GM12891 (cell line): ENCODE measurements at places on chromosomes 1 and 21.

DNA sequence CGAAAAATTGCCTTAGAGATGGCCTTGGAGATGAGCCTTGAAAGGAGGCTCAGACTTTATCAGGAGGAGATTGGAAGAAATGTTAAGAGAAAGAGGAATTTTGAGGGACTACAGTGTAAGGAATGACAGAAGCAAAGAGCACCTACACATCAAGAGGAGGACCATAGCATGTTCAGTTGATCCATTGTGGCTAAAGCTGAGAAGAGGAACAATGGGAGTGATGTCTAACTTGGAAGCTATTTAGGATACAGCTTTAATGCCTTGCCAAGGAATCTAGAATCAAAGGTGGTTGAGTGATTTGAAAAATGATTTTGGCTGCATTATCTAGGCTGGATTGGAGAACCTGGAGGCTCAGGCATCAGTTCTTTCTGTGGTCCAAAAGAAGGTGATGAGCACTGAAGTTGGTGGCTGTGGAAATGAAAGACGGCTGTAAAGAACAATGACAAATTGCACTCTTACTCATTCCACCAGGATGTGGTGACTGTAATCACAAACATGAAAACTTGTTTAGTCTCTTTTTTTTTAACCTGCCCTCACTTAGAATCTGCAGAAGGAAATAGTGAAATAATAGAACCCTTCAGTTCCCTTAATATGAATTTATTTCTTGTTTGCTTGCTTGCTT, 11.3 kb downstream of the FAM20B start:
- DNase-seq, result no peak

GRCh38 chr21:37899146-37899545, 17.1 kb downstream of the KCNJ6 start:
- DNase-seq, result no peak

GRCh38 chr1:9376430-9376829, 83.7 kb downstream of the SPSB1 start:
- DNase-seq, result no peak

DNA sequence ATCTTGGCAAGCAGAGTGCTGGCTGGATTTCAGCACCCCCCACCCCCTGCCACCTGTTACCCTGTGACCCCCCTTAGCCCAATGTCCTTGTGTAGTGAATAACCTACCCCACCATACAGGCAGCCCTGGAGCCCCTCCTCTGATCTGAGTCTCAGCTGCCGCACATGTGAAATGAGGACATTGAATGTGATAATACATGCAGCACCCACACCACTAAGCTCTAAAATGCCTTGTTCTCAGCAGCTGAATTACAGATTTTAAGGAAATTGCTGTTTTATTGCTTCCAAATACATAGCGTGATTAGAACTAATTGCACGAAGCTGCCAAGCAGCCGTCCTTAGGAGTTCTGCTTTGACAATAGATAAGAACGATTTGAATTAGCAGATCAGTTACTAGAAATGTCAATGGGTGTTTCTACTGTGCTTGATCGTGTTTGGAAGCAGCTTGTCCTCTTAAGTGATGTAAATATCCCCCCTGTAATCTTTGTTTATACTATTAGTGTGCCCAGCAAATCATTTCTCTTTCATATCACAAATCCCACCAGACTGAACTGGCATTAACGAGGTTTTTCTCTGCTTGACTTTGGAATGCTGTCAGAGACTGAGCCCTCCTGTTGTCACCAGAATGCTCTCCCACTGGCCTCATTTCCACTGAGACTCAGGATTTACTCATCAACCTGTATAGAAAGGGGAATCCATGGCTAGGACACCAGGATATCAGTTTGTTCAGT, 4.9 kb downstream of the SLAMF8 start:
- DNase-seq, result no peak

DNA sequence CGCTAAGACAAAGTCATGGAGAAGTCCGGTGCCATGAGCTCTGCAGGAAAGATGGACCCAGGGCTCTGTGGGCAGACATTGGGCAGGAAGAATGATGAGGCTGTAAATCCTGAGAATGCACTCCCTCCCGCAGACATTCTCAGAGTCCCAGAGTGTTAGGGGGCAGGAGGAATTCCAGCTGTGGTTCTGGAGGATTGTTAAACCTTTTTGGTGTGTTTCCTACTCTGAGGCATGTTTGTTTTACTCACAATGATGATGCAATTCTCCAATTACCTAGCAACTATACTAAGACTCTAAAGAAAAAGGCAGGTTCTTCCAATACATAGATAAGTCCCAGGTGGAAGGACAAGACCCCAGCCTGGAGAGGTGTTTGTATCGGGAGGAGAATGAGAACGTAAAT, 2.8 kb upstream of the CAPN9 start:
- DNase-seq, result no peak

DNA sequence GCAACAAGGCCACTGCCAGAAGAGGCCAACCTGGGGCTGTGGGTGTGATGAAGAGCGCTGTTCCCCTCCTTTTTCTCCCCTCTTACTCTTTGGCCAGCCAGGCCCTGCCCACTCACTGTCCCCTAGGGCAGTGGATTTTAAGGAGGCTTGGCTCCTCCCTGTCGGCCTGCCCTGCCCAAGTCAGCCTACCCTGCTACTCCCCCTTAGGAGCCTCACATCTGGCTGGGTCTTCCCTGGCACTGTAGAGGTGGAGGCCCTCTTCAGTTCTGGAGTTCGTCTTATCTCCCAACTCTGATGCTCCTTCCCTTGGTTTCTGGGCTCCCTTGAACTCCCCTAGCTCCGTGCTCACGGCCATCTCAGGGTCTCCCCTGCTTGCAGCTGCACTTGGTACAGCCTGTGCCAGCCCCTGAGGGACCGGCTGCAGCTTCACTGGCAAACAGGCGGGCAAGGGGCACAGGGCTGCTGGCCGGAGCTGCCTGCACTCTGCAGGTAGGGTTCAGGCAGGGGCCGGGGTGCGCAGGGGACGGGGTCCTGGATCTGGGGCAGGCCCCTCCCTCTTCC, 4.0 kb downstream of the AMPD2 start:
- DNase-seq, result no peak
